NCI-H1092 treated with DMSO at 0.1 percent for 48 hours (cell line): ENCODE measurements at places on chromosomes 4 and X.
A peak's percentile ranks its signal among the peaks of the same experiment; 100 is the strongest.

- DNase-seq = no peak
Measured at GRCh38 chr4:2291705-2292645, 30.1 kb upstream of the MXD4 start.

DNA sequence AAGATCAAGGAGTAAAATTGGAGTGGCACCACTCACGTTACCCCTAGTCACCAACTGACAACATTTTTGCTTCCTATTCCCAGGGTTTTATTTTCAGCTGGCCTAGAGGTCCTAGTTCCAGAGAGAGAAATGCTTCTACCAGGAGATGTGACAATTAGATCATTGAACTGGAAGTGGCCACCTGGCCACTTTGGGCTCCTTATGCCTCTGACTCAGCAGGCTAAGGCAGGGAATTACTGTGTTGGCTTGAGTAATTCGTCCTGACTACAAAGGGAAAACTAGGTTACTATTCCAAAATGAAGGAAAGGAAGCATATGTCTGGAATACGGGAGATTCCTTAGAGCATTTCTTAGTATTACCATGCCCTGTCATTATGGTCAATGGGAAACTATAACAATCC is 831.6 kb upstream of the NDST4 start:
- DNase-seq = no peak

DNA sequence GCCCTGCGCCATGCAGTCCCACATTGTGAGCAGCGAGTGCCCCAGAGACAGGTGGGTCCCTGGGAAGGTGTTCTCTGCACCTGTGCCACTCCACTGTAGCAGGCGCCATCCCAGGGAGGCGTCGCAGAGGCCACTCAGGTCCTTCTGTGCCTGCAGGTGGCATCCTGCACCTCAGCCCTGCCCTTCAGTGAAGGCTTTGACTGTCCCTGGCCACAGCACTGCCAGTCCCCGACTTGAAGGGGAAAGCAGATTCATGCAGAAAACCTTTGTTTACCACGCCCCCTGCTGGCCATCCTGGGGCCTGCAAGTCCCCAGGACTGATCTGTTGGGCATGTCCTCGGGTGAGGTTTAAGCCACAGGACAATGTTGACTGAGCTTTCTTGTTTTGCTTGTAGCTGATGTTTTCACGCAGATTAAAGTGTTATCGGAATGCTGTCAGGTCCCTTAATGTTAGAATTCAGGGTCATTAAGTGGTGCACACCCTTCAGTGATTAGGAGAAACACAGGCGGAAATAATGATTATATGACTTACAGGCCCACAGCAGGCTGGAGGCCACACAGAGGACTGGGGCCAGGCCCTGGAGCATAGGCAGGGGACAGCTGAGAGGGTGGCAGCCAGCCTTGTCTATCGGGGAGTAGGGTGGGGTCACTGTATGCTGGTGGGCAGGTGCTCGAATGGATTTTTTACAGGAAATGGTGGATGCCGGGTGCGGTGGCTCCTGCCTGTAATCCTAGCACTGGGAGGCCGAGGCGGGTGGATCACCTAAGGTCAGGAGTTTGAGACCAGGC is 5.0 kb downstream of the TACC3 start:
- peak; percentile 66 for DNase-seq

DNA sequence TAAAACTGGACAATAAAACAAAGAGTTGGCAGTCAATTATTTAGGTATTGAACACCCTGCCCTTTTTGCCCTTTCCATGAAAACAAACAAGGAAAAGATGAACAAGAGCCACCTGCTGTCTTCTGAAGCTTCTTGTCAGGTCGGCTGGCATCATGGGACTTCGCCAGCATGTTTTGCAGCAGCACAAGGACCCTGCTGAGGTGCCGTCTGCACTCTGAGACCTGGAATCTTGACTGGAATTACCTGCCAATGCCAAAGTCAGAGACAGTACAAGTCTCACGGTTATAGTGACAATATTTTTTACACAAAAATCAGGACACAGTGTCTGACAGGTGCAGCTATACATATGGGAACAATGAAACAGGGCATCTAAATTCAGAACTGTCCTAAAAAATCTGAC is 284.5 kb downstream of the GASK1B start:
- no peak for DNase-seq

GRCh38 chrX:12953420-12953819 is 21.5 kb upstream of the TMSB4X start:
- no peak for DNase-seq

DNA sequence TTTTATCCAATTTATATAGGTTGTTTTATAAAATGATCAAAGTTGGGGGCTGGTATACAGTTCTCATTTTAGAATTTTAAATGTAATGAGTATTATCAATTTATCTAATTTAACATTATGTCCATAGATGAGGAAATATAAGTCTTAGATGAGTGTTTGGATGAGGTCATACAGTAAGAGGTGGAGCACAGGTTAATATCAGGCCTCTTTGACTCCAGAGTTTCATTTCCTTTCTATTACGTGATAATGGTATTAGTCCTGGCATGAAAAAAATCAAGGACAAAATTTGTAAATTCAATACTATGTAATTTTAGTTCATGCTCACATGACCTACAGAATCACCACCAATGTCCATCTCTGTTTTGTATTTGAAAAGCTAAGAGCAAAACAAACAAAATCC is 269.8 kb downstream of the FSTL5 start:
- no peak for DNase-seq

DNA sequence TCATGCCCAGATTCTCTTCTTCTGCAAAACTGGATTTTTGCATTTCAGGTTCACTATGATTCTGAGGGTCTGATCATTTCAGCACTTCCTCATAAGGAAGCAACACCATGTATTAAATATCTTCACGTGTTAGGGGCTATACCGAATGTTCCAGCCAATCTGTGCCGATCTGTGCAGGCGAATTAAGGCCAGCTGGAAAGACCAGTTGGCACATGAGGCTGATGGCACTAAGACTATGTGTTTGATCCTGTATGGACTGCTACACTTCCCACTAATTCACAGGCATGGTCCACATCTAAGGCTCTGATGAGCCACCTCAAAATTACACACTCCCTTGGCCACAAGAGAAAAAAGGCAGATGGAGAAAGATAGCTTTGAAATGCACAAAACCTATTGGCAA is 28.8 kb downstream of the KDR start:
- DNase-seq = no peak

- no peak for DNase-seq
Measured at GRCh38 chrX:129161108-129161507, 362.2 kb downstream of the SMARCA1 start.

GRCh38 chr4:878796-879728 is 53.1 kb downstream of the GAK start:
- no peak for DNase-seq

DNA sequence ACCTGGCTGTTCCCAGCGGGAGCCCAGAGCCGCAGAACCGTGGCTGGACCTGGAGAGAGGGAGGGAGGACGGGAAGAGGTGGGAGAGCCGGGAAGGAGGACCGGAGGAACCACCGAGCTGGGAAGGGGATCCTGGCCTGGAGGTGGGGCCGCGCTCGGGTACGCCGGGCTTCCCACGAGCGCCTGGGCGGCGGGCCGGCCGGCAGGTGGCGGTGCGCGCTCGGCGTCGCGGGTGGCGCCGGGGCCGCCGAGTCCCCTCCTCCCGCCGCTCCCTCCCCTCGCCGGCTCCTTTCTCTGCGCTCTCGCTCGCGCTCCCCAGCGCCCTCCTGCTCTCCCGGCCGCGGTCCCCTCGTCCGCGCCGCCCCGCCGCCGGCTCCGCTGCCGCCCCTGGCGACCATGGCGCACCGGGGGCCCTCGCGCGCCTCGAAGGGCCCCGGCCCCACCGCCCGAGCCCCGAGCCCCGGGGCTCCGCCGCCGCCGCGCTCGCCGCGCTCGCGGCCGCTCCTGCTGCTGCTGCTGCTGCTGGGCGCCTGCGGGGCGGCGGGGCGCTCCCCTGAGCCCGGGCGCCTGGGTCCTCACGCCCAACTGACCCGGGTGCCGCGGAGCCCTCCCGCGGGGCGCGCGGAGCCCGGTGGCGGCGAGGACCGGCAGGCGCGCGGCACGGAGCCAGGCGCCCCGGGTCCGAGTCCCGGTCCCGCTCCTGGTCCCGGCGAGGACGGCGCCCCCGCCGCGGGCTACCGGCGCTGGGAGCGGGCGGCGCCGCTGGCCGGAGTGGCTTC is at the start of gene SORCS2:
Gene SORCS2 (plus strand): TSS at position 287 of the 778 bp plus-strand sequence.
- peak; percentile 67 for DNase-seq

GRCh38 chrX:53266914-53267313 is 14.5 kb downstream of the IQSEC2 start:
- DNase-seq = no peak

DNA sequence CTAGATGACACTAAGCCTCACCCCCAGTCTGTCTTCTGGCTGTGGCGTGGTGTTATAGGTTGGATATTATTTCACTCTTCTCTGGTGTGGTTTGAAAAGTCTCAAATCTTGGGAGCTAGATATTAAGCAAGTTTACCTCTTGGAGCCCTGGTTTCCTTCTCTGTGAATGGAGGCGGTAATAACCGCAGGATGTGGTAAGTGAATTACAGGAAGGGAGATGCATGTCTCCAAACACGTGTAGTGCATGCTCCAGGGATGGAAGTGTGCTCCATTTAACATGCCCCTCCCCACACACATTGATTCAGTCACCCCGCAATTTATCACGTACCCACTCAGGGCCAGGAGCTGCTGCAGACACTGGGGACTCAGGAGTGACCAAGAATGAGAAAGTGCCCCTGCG is 4.9 kb downstream of the ZNF275 start:
- no peak for DNase-seq

GRCh38 chr4:112183252-112183651 is 38.0 kb downstream of the FAM241A start:
- DNase-seq = no peak

GRCh38 chrX:29422034-29422433 is 793.3 kb upstream of the MAGEB2 start:
- DNase-seq = no peak

- DNase-seq = no peak
Measured at GRCh38 chr4:80182237-80182866, 15.0 kb upstream of the PRDM8 start.

DNA sequence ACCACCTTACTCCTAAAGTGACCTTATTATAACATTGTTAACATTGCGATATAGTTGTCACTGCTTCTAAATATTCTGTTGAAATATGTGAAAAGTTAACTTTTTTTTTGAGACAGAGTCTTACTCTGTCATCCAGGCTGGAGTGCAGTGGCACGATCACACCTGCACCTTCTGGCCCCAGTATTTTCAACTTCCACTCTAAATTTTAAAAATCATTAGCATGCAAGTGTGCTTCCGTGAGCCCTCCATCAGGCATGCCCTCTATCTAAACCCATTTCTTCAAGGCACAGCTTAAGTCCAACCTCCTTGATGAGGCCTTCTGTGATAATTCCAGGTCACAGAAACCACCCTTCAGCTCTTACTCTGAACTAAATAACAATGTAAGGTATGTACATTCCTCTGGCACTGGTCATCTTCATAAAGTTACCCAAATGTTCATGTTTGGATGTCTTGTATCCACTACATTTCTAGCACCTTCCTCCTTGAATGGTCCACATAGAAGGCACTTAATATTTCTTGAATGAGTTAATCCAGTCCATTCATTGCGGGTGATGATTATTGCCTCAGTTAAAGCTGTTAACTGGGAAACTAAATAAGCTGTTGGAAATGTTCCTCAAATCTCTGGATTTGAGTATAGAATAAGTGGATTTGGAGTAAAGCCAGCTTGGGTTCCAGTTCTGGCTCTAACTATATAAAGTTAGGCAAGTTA is 38.6 kb upstream of the TMEM131L start:
- DNase-seq = no peak

GRCh38 chrX:10143071-10143983 is 13.4 kb upstream of the CLCN4 start:
- no peak for DNase-seq

GRCh38 chr4:65599340-65599739 is 70.9 kb downstream of the EPHA5 start:
- DNase-seq = no peak

DNA sequence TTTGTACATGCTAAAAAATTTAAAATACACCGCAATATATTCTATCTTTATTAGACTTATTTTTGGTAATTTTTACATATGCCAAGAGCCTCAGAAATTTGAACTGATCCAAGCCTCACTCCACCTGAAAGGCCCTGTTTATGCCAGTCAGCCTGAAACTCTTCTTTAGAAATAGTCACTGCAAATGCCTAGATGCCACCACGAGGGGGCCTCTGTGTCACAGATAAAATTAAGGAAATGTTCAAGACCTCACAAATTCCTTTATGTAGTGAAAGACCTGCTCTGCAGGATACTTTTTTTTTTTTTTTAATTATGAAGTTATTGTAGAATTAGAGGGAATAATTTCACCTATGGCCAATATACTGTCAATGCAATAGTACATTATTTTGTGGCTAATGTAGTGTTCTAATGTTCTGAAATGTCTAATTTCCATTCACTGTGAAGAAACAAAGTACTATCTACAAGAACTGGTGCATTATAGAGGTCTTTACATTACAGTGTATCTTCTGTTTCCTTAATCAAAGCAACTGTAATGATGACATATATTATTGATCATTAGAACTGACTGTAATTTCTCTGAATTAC is 69.8 kb downstream of the DTHD1 start:
- peak; percentile 18 for DNase-seq

DNA sequence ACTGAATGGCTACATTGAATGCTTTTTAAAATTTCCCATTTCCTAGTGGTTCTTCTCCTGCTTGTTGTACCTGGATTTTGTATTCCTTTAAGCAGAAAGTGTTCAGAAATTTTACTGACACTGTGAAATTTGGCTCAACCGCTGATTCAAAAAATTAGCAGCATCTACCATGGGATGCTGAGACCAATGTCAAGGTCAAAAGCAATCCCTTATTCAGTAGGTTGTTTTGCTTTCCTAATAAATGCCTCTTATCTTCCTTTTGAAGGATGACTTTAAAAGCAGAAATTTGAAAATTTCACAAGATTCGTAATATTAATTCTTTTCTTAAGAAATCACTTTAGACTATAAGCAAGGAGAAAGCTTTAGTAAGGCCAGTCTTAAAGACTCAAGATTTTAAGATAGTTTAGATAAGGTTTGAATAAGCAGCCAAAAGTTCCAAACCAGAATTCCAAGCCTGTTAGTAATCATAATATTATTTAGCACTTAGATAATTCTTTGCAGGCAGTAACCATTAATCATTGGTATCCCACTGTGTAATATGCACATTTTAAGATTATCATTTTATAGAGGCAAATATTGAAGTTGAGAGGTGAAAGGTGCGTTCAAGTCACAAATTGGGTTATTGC is 508.8 kb downstream of the ANKRD50 start:
- DNase-seq = no peak

DNA sequence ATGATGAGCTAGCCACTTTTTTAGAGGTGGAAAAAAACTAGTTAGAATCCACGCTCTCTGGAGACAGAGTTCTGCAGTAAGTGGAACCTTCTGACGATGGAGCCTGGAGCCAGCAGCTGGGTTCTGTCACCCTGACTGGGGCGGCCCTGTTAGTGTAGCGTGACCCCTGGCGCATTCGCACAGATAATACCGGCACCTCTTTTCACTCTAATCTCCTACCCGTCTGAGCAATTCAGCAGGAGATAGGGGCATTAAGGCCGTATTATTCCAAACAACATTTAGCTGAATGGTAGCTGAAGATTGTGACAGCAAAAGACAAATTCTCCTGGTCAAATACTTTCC is 292.6 kb downstream of the FBXO8 start:
- no peak for DNase-seq
